K562 (cell line): ENCODE measurements at places on chromosomes 3 and 15.

- no peak for DNase-seq
Observed at GRCh38 chr3:67685499-67685898, 31.1 kb upstream of the SUCLG2 start.

DNA sequence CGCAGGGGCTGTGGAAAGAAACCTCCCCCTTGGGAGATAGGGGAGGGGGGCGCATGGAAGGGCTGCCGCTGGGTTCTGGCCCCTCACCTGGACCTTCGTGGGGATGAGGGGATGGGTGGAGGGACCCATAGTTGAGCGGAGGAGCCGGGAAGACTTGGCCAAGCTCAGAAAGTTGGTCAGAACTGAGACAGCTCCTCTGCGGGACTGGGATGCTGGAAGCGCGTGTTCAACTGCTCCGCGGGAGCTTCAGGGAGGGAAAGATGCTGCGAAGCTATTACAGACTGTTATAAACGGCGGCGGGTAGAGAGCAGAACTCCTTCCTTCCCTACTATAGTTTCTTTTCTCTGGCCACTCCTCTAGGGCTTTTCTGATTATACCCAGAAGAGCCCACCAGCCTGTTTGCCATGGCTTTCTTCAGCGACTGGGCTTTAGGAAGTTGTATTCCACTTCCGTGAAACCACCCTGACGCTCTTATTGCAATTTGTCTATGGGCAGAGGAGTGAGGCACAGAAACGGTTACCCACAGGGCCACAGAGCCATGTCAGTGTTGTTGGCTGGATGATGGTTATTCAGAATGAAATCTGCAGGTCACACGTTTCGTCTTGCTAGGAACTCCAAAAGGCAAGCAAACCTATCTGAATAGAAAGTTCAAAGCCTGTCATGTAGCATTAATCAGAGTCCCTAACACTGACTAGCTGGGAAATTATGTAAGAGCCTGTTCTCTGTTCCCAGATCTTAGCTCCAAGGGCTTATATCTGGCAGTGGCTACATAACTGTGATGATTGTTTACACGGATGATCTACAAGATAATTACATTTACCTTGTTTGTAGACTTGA, 1.1 kb downstream of the SYNPR start:
- no peak for DNase-seq

- DNase-seq: no peak
Observed at GRCh38 chr15:76353023-76353577, 16.5 kb downstream of the ISL2 start.

DNA sequence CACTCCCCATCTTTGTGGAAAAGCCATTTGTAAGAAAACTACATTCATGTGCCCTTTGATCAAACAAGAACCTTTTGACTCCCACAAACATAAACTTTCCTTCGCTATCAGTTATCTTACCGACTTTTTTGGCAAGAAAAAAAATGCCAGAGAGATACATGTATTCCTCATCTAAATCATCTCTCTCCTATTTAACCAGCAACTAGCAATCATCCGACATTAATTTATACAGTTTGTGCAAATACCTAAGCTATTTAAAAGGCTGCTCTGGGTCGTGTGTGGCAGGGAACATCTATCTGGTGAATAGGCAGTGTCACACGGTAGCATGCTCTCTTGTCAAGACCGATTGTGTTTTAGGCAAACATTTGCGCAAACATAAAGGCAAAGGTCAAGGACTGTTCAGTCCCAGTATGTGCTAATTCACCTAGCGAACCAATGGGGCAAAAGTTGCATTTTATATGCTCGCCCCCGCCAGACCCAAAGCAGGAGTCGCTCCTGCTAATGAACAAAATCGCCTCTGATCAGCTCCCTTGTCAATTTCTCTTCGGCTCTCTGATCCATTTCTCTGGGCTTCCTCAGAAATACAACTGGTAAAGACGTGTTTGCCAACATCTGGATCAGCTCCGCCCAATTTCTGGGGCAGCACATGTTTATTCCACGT, 37.7 kb downstream of the ZIC4 start:
- no peak for DNase-seq

DNA sequence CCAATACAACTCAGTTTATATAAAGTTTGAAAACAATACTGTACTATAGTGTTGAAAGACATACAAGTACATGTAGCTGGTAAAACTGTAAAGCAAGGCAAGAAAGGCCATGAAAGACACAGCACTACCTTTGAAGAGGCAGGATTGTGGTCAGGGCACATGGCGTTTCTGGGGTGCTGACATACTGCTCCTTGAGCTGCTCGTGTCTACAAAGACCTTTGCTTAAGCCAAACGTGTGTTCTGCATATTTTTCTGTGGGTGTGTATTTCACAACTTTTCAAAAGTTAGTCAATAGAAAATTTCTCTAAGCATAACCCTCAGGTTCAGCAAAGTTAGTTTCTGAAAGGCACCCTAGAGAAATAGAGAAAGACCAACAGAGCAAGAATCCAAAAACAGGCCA, 14.1 kb upstream of the TOPAZ1 start:
- no peak for DNase-seq

GRCh38 chr3:80052271-80052670, 284.5 kb upstream of the ROBO1 start:
- no peak for DNase-seq

- DNase-seq: no peak
Observed at GRCh38 chr15:68930268-68931022, at the start of gene SPESP1. Gene SPESP1, plus strand, starts transcription at chr15:68930525. Its CDS starts 129 bp downstream, at chr15:68930654.

- DNase-seq: no peak
Observed at GRCh38 chr3:56754741-56755417, 46.9 kb downstream of the ARHGEF3 start.

GRCh38 chr3:87615506-87615905, 339.1 kb upstream of the POU1F1 start:
- no peak for DNase-seq

- DNase-seq: no peak
Observed at GRCh38 chr3:69925506-69925905, 74.0 kb upstream of the SAMMSON start.

DNA sequence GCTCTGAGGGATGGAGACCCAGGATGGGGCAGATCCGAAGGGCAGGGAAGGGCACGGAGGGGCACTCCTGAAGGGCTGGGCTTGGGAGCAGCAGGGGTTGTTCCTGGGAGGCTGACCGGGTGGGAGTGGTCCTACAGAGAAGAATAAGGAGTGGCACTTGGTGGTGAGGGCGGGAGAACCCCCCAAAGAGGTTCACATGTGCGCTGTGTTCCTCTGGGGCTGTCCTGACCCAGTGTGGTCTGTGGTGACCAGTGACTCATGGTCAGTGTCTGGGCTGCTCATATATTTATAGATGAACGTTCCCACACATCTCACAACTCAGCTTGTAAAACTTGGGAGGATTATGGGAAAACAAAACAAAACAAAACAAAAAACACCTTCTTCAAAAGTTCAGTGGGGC, 10.0 kb downstream of the TRPM1 start:
- no peak for DNase-seq

GRCh38 chr3:4292301-4292700, 10.9 kb upstream of the SETMAR start:
- DNase-seq: no peak

- DNase-seq: no peak
Observed at GRCh38 chr3:53818221-53819162, 27.7 kb downstream of the CHDH start.

GRCh38 chr3:111538681-111539083, 3.3 kb upstream of the CD96 start:
- no peak for DNase-seq

DNA sequence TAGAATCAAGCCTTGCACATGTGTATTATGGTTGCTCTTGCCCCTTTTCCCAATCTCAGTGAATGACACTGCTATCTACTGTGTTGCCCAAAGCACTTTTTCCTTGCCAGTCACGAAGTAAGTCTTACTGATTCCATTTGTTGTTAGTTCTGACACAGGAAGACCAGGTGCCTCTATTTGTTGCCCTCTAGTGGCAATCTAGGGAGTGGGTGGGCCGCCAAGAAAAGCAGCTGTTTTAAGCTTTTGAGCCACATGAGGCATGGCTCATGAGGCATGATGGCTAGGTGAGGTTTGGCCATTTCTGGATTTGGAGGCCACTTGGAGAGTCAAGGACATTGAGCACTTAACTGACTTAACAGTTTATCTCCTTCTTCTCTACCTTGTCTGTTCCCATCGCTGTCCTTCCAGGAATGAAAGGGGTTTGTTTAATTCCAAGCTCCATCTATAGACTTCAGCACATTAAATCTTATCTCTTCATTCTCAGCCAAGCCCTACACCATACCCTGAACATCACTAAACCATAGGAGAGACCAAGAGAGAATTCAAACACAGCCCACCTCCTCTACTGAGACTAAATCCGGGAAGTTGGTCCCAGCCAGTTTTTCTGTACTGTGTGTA, 103.1 kb downstream of the HCN4 start:
- peak; percentile 46 for DNase-seq

GRCh38 chr15:86935841-86936240, 856.2 kb downstream of the AGBL1 start:
- DNase-seq: no peak

- no peak for DNase-seq
Observed at GRCh38 chr3:171741377-171741776, 68.9 kb downstream of the PLD1 start.

GRCh38 chr15:34496207-34496995, 58.8 kb upstream of the GOLGA8A start:
- no peak for DNase-seq

DNA sequence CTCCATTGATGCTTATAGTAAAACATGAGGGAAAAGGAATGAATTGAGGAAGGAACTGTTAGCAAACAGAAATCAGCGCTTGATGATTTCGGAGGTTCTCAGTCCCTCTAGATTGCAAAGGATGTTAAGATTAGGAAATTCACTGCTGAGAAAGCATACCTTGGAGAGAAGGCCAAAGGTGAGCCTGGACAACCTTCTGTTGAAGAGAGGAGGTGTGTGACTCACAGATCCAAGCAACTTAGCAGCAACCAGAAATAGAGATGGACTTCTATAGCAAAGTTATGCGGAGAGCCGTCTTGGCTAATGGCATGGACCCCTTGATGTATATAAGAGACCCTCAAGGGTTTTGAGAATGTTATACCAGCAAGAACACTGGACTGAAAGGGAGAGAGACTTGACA, 114.3 kb downstream of the EEFSEC start:
- no peak for DNase-seq

DNA sequence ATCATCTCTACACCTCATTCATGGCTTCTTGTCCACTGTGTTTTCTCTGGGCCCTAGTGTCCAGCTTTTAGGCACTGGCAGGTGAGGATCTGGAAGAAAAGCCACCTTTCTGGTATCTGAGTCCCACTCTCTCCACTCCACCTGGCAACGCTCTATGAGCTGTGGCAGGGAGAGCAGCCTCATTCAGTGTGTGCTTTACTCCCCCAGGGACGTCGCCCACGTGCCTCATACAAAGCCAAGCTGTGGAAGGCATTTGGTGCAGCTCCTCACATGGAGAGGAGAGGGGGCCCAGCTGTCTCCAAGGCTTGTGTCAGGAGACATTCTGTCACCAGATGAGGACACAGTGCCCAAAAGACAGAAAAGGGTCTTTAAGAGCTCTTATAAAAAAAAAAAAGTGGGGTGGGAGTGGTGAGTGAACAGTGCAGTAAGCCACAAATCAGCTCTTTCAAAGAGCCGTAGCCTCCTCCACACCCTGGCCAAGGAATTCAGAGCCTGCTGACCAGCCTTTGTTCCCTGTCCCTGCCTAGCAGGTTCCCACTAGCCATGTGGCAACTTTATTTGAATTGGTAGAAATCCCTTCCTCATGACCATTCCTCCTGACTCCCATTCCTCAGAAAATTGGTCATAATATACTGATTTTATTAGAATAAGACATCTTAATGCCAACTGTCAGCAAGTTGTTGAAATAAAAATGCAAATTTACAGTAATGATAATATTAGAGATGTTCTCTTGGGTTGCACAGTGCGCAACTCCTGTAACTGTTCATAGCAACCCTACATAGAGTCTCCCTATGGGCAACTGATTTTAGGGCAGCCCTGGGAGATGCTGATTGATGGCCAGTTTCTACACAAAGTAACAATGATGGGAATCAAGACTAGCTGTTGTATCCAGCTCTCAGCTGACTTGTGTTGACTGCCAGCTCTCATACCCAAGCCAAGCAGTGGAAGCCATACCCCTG, 29.5 kb downstream of the GALNT15 start:
- no peak for DNase-seq

DNA sequence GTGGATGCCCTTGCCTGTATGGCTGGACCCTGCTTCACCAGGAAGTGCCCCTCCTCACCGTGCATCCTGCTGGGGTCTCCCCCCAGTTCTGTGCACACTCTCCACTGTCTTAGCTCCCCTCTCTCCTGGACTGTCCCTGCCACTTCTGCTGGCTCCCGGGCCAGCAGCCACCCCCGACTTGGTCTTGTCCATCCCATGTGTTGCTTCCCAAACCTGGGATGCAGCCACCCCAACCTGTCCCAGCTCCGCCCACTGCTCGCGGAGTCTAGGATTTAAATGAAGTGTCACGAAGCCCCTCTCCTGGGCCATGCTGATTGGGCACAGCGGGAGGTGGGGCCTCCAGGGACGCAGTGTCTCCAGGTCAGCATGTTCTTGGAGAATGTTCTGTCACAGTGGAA, 48.5 kb downstream of the PLXNA1 start:
- no peak for DNase-seq

DNA sequence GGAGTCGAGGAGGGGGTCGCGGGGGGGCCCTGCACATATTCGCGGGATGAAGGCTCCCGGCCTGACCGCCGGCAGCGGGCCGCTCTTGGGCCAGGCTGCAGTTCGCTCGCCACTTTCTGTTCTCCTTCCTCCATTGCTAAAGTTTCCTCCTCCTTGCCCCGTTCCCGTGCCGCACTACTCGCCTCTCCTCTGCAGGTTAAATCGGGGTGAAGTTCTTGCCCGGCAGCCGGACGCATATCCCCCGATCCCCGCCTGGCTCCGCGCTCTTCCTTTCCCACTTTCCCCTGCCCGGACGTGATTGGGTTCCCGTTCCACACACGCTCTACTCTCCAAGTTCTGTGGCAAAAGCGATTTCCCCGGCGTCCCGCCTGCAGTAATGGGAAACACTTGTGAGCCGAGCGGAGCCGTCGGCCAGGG, 556 bp downstream of the CRYBG3 start:
- DNase-seq: peak; percentile 3

- DNase-seq: no peak
Observed at GRCh38 chr15:70855764-70856163, 1.8 kb upstream of the LARP6 start.

DNA sequence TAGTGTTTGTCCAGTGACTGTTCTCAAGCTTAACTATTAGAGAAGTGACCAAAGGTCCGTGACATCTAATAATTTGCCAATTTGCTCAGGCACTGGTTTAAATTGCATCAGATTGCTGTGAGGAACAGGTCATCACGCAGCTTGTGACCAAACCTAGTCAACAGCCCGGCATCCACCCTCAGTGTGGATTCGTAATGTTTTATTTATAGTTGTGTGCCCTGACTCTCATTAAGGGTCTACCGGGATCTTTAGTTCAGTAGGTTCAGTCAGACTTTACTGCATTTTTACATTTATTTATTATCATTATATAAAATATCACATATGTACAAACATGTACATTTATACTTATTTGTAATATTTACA, 46.4 kb upstream of the PGPEP1L start:
- DNase-seq: no peak

DNA sequence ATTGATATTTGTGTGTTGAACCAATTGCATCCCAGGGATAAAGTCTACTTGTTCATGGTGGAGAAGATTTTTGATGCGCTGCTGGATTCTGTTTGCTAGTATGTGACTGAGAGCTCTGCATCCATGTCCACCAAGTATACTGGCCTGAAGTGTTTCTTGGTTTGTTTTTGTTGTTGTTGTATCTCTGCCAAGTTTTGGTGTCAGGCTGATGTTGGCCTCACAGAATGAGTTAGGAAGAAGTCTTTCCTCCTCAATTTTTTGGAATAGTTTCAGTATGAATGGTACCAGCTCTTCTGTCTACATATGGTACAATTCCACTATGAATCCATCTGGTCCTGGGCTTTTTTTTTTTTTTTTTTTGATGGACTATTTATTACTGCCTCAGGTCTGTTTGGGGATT, 50.9 kb upstream of the OSTN start:
- DNase-seq: no peak
